Stimulated activated CD4-positive, alpha-beta T cell treated with anti-CD3 and anti-CD28 coated beads, Interleukin-15, amount 100 ng/mL, for 48 hours (primary cell): ENCODE measurements at places on chromosomes 12 and 14.

- DNase-seq = no peak
Observed at GRCh38 chr12:119024356-119024755, 43.0 kb downstream of the SRRM4 start.

GRCh38 chr12:89225808-89226411, 126.4 kb downstream of the DUSP6 start:
- DNase-seq = peak; percentile 21

DNA sequence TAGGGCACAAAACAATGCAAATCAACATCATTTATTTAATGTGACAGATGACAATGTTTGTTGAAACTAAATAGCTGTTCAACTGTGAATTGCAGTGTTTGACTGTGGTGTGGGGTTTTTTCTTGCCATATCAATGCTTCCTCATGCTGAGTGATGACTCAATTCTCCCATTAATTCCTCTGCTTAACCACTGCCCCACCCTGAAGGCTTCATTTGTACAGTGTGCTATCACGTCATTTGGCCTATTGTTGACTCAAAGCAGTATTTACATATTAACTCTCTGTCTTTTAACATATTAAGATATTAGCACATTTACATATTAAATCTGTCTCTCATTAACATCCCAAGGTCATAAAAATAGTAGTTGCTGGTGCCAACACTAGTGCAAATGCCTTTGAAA, 164.8 kb upstream of the NRXN3 start:
- no peak for DNase-seq

DNA sequence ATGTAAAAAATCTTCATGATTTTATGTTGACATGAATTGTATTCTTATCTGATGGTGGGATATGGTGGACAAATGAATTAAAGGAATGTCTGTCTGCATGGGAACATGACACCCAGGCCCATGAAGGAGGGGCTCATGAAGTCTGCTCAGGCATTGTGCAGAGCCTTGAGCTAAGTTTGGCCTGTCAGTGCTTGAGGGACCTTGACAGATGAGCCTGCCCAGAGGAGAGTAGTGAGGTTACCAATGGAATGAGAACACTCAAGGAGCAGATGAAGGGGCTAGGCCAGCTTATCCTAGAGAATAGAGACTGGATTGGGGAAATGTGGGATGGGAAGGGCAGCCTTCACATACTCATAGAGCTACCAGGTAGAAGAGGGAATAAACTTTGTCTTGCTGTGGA, 68.8 kb downstream of the TMX1 start:
- DNase-seq = no peak

- no peak for DNase-seq
Observed at GRCh38 chr14:61864329-61864898, 102.2 kb downstream of the SNAPC1 start.

- no peak for DNase-seq
Observed at GRCh38 chr12:4809013-4809448, 88.8 kb downstream of the GALNT8 start.

DNA sequence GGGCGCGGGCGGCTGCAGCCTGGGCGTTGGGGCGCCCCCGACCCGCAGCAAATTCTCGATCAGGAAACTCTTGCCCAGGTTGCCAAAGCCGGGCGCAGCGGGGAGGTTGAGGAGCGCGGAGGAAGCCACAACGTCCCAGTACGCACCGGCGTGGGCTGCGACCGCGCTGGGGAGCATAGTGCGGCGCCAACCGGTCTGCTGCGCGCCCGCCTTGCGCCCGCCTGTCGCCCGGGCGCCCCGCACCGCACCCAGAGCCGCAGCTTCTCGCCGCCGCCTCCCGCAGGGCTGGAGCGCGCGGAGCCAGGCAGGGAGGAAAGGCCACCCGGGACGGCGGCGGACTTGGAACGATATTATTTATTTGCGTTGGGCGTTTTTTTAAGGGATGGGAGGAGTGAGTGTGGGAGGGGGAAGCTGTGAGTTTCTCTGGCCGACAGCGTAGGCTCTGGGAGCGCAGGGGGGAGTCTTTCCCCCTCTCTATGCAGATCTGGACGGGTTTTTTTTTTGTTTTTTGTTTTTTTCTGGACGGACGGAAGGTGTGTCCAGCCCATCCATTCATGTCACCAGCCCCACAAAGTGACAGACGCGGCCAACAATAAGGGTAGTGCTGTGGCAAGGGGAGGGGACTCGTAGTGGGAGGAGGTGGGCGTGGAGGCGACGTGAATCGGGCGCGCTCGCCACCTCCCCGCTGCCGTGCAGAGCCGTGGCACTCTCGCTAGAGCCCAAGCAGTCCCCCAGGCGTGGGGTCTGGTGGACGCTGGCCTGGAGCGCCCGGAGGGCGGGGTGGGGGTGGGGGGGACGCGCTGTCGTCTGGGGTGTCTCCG, at the start of gene DBX2:
TSS of gene DBX2 (minus strand) at position 349 of the 821 bp plus-strand sequence. CDS start at position 177, 172 bp downstream.
- DNase-seq = no peak

DNA sequence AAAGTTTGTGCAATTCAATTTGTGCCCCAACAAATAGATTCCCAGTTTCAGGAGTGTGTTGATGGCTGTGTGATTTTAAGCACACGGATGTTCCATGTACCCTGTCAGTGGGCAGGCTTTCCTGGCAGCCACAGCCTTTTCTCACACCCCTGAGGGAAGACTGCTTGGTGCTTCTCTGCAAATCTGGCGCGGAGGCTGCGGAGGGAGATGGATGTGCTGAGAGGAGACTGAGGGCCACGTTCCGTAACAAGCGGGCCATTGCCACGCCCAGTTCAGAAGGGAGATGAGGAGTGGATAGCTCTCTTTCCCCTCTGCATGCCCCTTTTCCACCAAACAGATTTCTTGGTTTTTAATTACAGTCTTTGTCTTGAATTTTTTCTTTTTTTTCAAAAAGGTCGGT, 89.1 kb downstream of the BEGAIN start:
- no peak for DNase-seq

DNA sequence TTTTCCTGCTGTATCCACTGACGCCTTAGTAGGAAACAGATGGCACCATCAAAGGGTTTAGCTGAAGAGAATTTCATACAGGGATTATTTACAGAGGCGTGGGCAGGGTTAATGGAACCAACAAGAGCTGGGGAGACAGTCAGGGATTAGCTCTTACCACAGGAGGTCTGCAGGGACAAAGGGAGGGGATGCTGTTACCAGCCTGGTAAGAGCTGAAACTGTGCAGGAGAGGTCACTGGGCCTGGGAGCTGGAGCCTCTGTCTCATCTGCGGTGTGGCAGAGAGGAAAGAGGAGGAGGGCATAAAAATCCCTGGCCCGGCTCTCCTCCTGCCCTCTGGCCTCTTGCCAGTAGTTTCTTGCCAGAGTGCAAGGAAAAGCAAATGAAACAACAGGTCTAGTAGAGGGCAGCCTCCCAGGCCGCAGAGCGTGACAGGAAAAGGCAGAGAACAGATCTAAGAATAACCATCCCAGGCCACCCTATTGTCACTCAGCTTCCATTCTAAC, 18.9 kb upstream of the POC1B start:
- no peak for DNase-seq

DNA sequence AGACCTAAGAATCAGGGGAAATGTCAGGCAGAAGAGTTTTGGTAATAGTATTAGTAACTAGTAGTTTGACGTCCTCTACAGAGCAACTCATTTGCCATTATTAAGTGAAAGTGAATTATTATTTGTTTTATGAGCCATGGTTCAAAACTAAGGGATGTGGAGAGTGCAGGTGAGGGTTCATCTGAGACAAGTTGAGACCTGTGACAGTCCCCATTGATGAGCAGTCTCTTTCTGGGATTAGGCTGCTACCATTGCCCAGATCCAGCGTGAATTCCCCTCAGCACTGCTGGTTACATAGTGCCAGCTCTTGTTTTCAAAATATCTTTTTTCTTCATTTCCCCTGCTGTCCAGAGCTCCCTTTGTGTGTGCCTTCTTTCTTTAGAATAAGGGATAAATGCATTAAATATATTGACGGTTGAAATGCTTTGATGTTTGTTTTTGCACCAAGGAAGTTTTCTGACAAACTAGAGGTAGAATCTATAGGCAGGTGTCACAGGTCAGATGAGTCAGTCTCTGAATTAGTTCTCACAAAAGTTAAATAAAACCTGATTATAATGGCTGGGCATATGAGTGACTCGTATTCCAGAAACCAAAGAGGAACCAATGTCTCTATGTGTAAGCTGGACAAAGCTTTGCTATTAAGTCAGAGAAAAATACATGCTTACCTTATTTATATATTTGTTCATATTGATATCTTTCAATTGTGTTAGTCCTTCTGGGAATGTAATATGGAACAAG, 381.4 kb downstream of the TMEM117 start:
- no peak for DNase-seq

GRCh38 chr12:72747111-72747849, 475.1 kb downstream of the TRHDE start:
- DNase-seq = no peak

DNA sequence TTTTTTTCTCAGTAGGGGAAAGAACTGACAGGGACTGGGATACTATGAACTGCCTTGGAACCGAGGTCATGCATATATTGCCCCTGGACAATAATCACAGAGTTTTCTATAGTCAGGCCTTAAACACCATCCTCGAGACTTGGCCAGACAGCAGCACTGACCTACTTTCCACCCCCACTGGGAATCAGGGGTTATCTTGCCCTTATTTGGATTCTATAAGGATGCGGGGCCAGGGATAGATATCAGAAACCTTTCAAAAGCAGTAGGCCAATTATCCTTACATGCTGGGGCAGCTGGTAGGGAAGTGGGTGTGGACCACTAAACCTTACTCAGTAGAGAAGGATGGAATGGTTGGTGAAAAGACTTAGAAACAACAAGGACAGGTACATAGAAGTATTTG, 2.0 kb downstream of the ZNF219 start:
- DNase-seq = no peak

- DNase-seq = no peak
Observed at GRCh38 chr12:5792343-5792742, 152.7 kb downstream of the ANO2 start.

DNA sequence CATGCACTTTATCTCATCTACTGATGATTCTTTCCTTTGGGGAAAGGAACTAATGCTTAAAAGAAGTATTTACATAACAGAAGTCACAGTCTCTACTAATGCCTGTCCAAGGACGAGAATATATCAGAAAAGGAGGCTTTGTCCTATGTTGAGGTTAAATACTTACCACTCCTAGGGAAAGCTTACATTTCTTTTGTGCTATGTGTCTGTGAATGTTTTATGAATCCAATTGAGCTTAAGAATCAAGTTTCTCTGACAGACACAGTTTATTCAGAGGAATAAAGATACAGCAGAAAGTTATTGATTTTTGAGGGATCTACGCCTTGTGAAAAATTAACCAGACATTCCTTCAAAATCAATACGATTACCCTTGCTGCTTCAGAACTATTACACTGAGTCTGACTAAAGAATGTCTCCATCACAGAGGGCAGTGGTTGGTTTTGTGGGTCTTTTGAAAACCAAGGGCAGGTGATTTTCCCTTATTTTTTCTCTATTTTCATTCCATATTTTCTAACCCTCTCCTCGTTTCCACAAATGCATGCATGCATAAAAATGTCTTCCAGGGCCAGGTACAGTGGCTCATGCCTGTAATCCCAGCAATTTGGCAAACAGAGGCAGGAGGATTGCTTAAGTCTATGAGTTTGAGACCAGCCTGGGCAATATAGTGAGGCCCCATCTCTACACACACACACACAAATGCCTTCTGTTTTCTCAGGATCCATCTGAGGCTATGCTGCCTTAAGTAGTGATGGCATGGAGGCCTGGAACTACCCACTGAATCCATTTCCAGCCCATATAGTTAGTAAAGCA, 1095.1 kb downstream of the GALC start:
- DNase-seq = no peak

- no peak for DNase-seq
Observed at GRCh38 chr14:95760596-95760995, 46.7 kb upstream of the TCL1A start.

- no peak for DNase-seq
Observed at GRCh38 chr14:24051176-24051788, 527 bp upstream of the CARMIL3 start.

- no peak for DNase-seq
Observed at GRCh38 chr14:55366271-55366670, 45.4 kb downstream of the ATG14 start.

DNA sequence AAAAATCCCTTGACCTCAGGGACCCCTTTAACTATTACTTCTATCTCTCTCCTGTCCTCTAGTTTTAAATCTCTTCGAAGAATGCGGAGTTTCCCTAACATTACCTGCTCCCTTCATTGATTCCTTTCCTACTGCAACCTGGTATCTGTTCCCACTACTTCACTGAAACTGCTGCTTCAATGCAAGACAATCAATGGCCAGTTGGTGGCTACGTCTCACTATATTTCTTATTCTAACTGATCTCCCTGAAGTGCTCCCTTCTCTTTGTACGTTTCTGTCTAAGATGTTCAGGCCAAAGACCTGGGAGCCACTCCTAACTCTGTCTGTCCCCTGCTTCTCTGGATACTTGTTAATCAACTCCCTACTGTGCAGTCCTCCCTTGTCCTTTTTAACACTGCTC, 10.3 kb upstream of the KCNA1 start:
- no peak for DNase-seq

DNA sequence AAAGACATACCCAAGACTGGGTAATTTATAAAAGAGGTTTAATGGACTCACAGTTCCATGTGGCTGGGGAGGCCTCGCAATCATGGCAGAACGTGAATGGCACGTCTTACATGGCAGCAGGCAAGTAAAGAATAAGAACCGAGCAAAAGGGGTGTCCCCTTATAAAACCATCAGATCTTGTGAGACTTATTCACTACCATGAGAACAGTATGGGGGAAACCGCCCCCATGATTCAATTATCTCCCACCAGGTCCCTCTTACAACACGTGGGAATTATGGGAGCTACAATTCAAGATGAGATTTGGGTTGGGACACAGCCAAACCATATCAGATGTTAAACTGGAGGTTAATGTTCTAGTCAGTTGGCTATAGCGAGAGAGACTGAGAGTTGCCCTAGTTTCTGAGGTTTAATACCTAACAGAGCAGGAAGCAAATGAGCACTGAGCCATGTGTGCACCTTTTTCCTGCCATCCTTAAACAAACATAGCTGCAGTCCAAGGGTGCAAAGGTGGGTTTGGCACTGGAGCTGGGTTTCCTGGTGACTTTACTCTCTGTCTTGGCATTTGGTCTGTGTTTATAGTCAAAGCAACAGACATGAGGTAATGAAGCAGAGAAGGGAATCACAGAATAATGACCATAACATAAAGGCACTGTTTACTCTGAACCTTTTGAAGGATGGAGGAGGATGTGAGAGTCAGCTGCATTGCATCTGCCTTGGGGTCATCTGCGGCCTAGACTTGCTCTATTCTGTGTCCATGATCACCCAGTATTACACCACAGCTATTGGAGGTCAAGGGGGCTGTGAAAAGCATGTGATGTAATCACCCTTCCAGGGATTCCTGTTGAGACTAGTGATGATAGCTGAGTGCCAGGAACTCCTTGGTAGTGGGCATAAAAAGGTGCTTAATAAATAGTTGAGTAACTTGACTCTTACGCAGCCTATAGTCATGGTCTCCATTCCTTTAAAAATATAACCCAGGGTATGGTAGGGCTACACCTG, 83.6 kb upstream of the USP44 start:
- no peak for DNase-seq

DNA sequence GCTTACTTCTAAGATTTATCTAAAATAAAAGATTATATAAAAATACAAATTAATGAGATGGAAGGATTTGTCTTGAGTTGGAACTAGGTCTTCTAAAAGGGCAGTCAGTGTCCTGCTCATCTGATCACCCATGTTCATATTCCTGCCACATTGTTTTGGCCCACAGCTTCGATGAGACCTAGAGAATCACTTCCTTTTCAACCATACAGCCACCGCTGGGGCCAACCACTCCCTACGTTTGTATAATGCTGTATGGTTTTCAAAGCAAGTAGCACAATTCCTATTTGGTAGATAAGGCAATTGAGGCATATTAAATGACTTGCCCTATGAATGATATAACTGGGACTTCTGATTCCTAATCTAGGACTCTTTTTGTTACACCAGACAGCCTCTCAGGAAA, 249.4 kb downstream of the ZFP36L1 start:
- DNase-seq = no peak

GRCh38 chr12:47767216-47767724, 5.8 kb upstream of the SLC48A1 start:
- peak; percentile 68 for DNase-seq
